Retinal pigment epithelial cell (primary cell): ENCODE measurements at places on chromosomes 12 and 14.
A peak's percentile ranks its signal among the peaks of the same experiment; 100 is the strongest.

- no peak for DNase-seq
Measured at GRCh38 chr12:52720365-52720886, 17.1 kb upstream of the KRT77 start.

DNA sequence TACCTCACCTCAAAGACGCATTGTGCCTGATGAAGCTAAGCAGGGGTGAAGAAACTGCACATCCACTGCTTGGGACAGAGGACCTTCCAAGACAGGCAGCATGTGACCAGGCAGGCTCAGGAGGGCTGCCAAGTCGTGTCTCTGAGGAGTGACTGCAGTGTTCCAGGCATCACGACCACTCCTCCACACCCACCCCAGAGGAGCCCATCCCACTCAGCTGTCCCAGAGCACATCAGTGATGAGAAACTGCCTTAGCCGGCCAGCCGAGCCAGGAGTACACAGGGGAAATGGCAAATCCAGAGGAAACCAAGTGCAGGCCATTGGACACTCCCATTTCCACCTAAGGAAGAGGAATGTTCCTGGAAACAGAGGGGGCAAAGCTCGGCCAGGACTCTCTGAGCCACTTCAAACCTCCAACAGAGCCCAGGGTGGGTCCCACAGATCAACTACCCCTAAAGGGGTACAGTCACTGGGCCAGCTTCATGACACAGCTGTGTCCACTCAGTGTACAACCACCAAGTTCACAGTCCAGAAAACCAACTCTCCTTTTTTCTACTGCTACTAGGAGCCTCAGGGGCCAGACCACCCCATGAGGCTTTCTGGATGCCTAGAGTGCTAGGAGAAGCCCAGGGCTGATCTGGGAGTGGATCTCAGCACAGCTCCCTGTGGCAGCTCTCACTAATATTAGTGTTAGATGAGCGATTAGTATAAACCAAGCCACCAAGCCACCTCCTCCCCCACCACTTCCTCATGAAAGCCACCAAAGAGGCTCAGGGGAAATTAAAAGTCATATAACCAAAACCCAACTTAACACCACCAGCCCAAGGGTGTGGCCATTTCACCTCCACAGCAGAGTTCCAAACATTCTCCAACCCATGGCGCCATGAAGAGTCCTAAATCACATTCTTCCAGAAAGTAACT is 15.4 kb downstream of the PXN start:
- no peak for DNase-seq

DNA sequence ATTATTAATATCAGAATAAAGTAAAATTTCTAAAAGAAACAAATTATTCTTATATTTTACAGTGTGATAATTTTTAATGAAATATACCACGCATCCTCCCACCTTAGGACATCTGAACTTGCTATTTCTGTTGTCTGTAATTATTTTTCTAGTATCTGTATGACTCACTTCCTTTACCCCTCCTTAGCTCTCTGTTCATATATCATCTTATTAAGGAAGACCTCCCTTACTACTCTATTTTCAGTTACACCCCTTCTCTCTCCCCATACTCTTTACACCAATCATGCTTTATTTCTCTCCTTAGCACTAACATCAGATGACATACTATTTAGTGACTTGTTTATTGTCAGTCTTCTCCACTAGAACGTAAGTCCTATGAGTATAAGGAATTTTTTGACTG is 34.2 kb upstream of the C12orf50 start:
- DNase-seq, result no peak

DNA sequence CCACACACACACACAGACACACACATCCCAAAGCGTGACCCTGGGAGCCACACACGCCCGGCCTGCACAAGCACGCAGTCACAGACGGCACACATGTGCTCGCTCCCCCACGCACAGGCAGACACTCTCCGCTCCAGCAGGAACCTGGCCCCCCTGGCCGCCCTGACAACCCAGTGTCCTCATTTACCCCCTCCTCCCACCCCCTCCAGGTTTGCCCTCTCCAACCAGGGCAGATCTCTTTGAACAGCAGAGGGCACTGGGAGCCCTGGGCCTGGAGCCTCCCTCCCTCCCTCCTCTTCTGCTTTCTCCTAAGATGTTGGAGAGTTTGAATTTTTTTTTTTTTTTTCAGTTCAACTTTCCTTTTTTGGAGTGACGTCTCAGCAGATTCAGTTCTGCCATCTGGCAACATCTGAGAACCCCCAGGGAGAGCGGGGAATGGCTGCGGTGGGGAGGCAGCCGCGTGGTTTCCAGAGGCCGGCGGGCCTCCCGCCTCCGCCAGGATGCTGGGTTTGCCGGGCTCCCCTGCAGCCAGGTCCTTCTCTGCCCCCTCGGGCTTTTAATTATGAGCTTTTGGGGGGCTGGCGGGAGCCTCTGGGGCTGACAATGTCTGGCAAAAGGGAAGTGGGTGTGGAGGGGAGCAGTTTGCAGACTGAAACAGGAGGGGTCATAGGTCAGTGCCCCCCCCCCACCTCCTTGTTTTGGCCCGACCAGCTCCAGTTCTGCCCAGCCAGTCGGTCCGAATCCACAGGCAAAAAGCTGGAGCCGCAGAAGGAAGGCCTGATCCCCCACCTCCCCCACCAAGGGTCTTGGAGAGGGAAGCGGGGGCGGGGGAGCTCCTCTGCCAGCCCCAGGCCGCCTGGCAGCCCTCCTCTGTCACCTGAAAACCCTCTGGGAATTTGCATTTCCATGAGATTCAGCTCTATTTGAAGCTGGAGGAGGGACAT is 1.3 kb upstream of the NCOR2 start:
- DNase-seq, result no peak

- DNase-seq, result peak; percentile 84
Measured at GRCh38 chr12:65895759-65896656, 71.7 kb downstream of the HMGA2 start.

GRCh38 chr14:63908667-63909264 is 56.0 kb downstream of the SYNE2 start:
- no peak for DNase-seq

DNA sequence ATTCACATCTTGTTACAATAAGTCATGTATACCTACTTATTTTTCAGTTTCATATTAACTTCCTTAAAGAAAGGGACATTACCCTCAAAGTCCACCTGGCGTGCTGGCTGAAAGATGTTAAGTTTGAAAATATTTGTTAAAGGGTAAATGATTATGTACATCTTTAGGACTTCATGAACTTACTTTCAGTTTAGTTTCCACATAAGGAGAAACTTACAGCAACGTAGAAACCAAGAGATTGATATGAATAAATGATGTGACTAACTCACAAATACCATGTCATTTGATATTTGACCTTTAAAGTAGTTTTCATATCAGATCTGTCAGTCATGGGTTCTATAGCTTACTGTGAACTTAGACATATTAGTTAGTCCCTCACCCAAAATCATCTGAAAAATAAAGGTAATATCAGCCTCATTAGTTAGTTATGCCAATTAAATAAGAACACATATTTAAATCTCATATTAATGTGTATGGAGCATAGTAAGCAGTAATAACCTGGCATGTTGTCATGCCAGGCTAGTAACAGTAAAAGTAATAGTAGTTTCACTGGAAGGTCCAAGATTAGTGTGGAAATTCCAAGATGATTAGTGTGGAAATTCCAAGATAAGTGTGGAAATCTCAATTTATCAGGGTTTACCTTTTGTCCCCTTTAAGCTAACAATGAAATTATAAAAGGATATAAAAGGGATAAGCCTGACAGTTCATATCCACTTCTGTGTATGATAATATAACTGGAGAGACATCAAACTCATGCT is 1.9 kb upstream of the CLEC2D start:
- DNase-seq, result no peak

DNA sequence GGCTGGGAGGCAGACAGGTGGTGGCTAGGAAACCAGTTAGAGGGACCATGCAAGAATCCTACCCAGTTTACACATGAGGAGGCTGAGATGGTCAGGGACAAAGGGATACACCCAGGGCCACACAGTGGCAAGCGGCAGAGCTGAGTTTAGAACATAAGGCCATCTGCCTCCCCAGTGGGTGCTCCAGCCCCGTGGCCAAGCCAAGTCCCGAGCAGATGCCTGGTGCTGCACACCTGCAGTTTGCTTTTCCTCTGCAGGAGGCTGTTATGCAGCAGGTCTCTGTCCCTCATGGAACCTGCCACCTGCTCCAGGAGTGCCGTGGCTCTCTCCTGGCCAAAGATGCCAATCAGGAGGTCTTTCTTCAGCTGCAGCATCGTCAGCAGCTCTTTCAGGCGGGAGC is 70.8 kb downstream of the SYNE3 start:
- no peak for DNase-seq

GRCh38 chr12:13222076-13222475 is 25.6 kb downstream of the EMP1 start:
- DNase-seq, result no peak

DNA sequence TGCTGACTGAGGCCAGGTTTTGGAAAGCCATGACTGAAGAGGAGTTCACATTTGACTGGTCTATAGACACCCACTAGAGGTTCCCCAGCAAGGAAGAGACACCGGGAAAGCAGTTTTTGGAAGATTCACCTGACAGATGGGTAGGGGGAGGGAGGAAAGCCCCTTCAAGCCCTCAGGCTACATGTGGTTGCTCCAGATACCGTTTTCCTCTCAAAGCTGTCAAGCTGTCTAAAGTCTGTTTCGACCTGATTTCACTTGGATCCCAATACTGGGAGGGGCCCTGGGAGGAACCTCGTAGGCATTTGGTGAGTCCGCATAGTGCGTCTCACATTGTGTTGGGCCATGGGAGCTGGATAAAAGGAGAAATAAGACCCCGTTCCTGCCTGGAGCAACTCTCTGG is 1.7 kb upstream of the LRP1 start:
- DNase-seq, result no peak

DNA sequence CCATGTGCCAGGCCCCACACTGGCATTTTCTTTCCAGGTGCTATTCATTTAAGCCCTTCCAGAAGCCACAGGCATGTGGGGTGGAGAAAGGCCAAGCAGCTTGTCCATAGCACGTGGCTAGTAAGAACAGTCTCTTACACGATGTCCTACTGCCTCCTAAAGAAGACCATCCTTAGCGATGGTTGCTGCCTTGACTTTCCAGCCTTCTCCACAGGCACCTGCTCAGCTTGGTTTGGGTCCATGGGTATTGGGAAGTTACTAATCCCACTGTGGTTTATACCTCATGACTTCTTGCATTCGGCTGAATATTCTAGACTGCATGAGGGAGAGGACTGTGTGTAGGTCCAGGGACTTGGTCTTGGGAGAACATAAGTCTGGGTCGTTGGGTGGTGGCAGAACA is 49.2 kb downstream of the NINJ2 start:
- no peak for DNase-seq

DNA sequence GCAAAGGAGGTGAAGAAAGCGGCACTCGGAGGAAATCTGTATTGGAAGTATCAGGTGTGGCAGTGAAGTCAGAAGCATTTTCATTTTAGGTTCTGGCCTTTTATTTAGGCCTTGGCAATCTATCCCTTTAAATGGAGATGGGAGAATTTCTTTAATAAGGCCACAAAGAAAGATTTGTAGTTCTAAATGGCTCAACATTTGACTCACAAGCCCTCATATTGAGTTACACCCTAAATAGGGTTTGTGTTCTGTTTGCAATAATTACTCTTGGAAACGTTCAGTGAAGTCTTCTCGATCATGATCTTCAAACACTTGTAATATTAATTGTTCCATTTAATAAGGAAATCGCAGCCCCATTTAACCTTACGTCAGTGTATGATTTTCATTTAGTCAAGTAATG is 25.3 kb upstream of the TMEM260 start:
- DNase-seq, result no peak

- no peak for DNase-seq
Measured at GRCh38 chr12:24473097-24473496, 475.8 kb downstream of the BCAT1 start.

- no peak for DNase-seq
Measured at GRCh38 chr14:61939776-61940175, 177.6 kb downstream of the SNAPC1 start.

- DNase-seq, result no peak
Measured at GRCh38 chr12:107493135-107493494, 192.5 kb upstream of the PWP1 start.

GRCh38 chr14:69773571-69774276 is 6.8 kb downstream of the SRSF5 start:
- no peak for DNase-seq

- DNase-seq, result no peak
Measured at GRCh38 chr12:118035190-118036041, 18.9 kb downstream of the RFC5 start.

DNA sequence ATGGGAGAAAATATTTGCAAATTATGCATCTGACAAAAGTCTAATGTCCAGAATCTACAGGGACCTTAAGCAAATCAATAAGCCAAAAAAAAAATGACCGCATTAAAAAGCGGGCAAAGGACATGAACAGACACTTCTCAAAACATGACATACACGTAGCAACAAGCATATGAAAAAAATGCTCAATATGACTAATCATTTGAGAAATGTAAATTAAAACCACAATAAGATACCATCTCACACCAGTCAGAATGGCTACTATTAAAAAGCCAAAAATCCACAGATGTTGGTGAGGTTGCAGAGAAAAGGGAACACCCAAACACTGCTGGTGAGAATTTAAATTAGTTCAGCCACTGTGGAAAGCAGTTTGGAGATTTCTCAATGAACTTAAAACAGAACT is 16.1 kb downstream of the PAWR start:
- DNase-seq, result no peak

- DNase-seq, result no peak
Measured at GRCh38 chr12:124216966-124217365, 77.9 kb upstream of the RFLNA start.

DNA sequence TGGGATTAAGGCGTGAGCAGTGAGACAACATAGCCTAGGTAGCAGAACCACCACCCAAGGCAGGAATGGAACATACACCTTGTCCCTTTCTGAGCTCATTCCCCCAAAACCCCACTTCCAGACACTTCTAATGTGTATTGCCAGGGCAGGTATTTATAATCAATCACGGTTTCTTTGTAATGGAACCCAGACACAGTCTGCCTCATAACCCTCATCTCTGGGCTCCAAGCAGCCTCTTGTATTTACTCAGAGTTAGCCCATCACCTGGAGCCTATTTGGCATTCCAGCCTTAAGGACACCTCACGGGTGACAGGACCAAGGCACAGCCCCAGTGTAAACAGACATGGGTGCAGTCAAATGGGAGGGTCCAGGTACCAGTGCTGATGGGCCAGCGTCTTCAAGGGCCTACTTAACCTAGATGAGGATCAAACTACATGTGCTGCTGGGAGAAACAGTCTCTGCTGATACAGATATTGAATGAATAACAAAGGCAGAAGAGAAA is 2.5 kb upstream of the HIGD1C start:
- DNase-seq, result no peak

- DNase-seq, result no peak
Measured at GRCh38 chr12:128068211-128068610, 198.8 kb upstream of the TMEM132C start.

DNA sequence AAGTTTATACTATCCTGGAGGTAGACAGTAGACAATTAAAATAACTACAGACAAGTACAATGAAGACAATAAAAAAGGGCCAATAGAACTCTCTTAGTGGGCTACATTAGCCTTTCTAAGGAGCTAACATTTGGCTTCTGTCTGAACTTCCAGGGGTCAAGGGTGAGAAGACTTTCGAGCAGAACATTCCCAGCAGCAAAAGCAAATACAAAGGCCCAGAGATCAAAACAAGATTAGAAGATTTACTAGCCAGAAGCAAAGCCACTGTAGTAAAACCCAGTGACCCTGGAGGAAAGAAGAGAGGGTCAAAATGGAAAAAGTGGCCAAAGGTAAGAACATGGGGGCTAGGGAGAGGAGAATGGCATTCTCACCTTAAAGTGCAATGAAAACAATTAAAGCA is 63.2 kb downstream of the ATP2B1 start:
- no peak for DNase-seq

GRCh38 chr14:58724206-58724605 is 86.4 kb downstream of the DACT1 start:
- DNase-seq, result no peak
